ENCODE measurements at places on chromosomes 16 and 17. TPM values are rescaled to one million over a fixed set of nuclear protein-coding genes. Genes with fewer than 3 reads are reported as not detected.

DNA sequence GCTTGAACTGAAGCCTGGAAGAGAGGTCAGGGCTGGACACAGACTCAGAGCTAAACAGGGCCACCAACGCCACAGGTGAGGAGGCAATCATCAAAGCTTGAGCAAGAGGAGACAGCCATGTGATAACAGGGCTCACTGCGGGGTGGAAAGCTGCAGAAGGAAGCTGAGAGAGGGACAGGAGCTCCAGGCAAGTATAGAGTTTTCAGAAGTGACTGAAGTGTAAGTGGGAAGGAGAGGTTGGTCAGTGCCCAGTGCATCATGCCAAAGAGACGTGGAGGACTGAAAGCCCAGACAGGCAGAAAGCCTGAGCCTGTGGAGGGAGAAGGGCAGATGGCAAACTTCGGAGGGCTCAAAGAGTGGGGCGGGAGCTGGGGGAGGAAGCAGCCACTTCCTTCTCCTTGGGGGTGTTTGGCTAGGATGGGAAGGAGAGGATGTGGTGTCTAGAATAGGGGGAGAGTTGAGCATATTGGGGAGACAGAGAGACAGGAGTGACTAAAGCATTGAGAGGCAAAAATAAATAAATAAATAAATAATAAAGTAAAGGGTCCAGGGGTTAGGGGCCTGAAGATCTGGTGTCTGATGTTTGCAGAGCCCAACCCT lies 2.6 kb downstream of the KIFC3 start:
- no peak overlapping the region for H3K4me3 ChIP-seq
- peaks cover 51% of the 10 kb centered on the region for H3K4me1 ChIP-seq
- H3K36me3 ChIP-seq = no peaks in the 10 kb centered on the region

Gene ADCY9
- 21.0 TPM for total RNA-seq

GRCh38 chr17:9021158-9021991 lies at the start of gene NTN1:
TSS of gene NTN1 (plus strand) at chr17:9021510. CDS start at chr17:9022374, 864 bp downstream.
- H3K27ac ChIP-seq = no peak within 1 kb of the TSS
- peak within 1 kb of the TSS; percentile 67 for H3K4me3 ChIP-seq
- DNase-seq = peak; percentile 62
- peaks cover 45% of the 10 kb centered on the region for H3K4me1 ChIP-seq

Gene TBC1D3E
- total RNA-seq = not detected

- H3K4me1 ChIP-seq = no peaks in the 10 kb centered on the region
- no peak overlapping the region for H3K27ac ChIP-seq
- no peak overlapping the region for H3K4me3 ChIP-seq
- H3K36me3 ChIP-seq = no peaks in the 10 kb centered on the region
Measured at GRCh38 chr17:35146214-35146833, 1.3 kb upstream of the UNC45B start.

Gene BOLA2
- total RNA-seq = 22.1 TPM

- DNase-seq = peak; percentile 87
- peaks cover 20% of the 10 kb centered on the region for H3K27me3 ChIP-seq
- no peaks in the 10 kb centered on the region for H3K36me3 ChIP-seq
- H3K27ac ChIP-seq = peak overlapping the region; percentile 100
- H3K4me3 ChIP-seq = peak overlapping the region; percentile 57
Measured at GRCh38 chr17:38415250-38416194, 12.7 kb upstream of the ARHGAP23 start.

Gene RGS9
- total RNA-seq = 12.8 TPM

GRCh38 chr16:4339909-4340308 lies 11.2 kb downstream of the PAM16 start:
- H3K27ac ChIP-seq = peak overlapping the region; percentile 66
- no peaks in the 10 kb centered on the region for H3K27me3 ChIP-seq
- no peak overlapping the region for H3K4me3 ChIP-seq
- H3K36me3 ChIP-seq = no peaks in the 10 kb centered on the region

Data from GM23338 (cell line).